ENCODE measurements at places on chromosomes 4 and X. TPM values are rescaled to one million over a fixed set of nuclear protein-coding genes. Genes with fewer than 3 reads are reported as not detected.

The TCEAL9 gene
- 25.3 TPM for total RNA-seq

DNA sequence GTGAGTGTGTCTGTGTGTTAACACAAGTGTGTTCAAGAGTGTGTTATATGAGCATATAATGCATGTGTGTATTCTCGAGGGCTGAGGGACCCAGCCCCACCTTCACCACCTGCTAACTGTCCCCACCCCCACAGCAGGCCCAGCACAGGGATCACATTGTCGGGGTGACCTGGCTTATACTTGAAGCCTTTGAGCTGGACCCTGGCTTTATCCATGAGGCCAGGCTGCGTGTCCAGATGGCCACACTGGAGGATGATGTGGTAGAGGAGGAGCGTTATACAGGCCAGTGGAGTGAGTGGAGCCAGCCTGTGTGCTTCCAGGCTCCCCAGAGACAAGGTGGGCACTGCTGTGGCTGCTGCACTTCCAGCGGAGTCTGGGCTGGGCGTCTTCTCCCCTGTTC is 7.6 kb downstream of the IL9R start:
- DNase-seq = no peak
- no peaks in the 10 kb centered on the region for H3K36me3 ChIP-seq
- H3K4me1 ChIP-seq = no peaks in the 10 kb centered on the region

GRCh38 chrX:16394290-16394689 is 227.0 kb downstream of the MAGEB17 start:
- H3K36me3 ChIP-seq = no peaks in the 10 kb centered on the region
- DNase-seq = no peak
- no peak overlapping the region for H3K4me3 ChIP-seq
- H3K27me3 ChIP-seq = no peaks in the 10 kb centered on the region

- H3K27me3 ChIP-seq = no peaks in the 10 kb centered on the region
- H3K27ac ChIP-seq = no peak overlapping the region
- no peaks in the 10 kb centered on the region for H3K4me1 ChIP-seq
- H3K36me3 ChIP-seq = no peaks in the 10 kb centered on the region
- no peak overlapping the region for H3K4me3 ChIP-seq
Measured at GRCh38 chr4:141153751-141154510, 20.7 kb upstream of the RNF150 start.

The COX7B2 gene
- total RNA-seq = not detected

DNA sequence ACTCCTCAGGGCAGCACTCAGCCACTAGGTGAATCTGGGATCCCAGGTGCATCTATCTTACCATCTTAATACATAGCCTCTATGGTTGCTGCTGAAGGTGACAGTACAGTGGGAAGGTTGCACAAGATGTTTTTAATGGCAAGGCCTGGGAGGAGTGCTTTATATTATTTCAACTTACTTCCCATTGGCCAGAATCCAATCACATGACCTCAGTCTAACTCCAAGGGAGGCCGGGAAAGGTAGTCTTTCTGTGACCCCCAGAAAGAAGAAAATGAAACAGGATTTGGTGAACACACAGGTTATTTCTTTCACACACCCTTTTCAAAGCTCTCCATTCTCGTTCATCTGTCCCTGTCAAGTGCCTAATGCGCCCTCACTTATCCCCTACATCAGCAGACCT is 189.1 kb upstream of the ATP6AP2 start:
- H3K27ac ChIP-seq = no peak overlapping the region
- DNase-seq = no peak
- no peaks in the 10 kb centered on the region for H3K36me3 ChIP-seq
